NCI-H2029 (cell line): ENCODE measurements at places on chromosomes 6 and 20.

- DNase-seq, result no peak
Observed at GRCh38 chr20:37262505-37262904, 891 bp upstream of the GHRH start.

DNA sequence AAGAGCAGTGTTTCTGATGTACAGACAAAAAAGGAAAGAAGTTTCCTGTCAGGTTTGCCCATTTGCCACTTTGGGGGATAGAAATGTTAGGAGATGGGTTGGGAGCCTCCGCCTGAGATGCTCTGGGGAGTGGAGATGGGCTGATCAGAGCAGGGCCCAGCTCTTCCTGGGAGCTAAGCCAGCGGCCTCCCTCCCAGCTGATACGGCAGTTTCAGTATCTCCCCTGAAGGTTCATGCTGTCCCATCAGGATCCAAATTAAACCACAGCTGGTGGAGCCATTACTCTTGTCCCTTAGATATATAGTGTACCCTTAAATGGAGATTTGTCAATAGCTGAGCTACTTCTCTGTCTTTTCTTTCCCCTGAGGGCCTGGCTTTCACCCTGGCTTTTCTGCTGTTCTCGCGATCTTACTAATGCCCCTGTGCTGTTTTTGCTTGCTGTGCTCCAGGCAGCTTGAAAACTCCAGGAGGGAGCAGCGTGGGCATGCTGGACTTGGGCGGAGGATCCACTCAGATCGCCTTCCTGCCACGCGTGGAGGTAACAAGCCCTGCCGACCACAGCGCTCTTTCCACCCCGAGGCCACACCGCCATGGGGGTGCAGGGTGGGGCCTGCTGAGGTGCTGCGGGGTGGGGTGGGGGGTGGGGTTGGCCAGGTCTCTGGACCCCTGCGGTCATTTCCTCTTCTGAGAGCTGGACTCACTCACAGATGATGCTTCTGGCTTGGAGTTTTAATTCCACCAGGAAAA is 20.9 kb downstream of the ENTPD6 start:
- no peak for DNase-seq

DNA sequence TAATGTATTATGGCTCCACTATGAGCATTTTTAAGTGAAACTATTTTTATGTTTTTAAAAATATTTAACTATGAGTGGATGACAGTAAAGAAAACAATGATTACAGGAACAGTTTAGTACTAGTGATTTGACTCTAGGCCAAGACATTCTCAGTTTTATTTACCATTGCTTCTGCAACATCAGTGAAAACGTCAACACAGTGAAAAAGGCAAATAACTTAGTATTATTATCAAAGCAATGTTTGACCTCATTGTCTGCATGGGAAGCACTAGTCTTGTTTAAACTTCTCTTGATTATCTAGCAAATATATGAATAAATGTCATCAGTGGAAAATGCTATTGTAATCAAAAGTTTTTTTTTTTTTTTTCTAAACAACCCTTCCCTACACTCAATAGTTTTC is 165.0 kb downstream of the HTR1B start:
- DNase-seq, result no peak

DNA sequence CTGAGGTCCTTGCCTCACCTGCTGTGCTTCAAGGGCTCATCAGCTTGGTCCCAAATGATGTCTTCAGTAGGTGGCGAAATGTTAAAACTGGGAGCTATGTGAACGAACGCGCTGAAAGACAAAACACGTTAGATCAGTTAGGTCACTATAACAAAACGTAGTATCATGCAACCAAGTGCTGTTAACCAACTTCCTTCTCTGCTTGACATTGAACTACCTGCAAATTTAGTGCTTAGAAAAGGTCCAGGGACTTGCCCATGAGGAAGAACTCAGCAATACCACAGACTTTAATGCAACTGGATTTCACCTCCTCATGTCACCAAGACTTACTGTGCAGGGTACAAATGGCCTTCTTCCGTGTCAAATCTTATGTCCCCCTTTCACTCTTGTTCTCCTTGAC is 24.8 kb downstream of the BACH2 start:
- no peak for DNase-seq

GRCh38 chr6:44698602-44699001 is 311.1 kb downstream of the CDC5L start:
- DNase-seq, result no peak

GRCh38 chr20:51656726-51657260 is 111.4 kb downstream of the ATP9A start:
- DNase-seq, result no peak

DNA sequence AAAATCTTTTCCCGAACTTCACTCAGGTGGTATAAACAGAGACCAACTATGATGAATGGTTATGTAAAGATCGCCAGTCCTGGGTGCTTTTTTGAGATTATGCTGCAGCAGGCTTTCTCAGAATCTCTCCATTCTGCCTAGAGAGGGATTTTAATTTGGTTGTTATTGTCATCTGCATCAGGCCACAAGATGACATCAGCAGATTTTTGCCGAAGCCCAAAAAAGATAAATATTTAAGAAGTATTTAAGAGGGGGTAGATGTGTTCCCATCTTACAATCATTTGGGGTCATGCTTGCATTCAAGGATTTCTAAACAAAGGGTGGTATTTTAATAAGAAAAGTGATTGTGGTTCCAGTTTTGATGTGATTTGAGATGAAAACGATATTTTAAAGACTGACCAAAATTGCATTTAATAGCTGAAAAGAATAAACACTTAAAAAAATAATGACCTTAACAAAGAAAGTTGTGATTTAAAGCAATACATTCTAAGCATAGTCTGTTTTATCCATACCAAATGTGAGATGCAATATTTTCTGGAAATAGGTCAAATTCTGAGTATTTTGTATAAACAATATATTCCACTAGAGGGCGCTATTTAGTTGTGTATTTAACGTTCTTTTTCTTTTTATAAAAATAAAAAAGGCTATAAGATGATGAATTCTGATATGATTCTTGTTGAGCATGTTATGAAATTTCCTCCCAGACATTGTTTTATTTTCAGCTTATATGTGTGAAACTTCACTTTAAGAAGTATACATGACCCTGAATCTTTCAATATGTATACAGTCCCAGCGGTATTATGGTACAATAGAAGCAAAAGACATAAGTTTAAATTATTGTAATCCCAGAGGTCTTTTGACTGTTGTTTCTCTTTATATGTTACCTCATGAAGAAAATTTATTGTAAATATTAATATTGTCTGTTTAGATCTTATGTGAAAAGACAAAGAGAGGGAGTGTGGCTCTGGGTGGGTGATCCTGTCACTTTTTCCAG is 51.0 kb upstream of the ZFP64 start:
- DNase-seq, result peak; percentile 31

DNA sequence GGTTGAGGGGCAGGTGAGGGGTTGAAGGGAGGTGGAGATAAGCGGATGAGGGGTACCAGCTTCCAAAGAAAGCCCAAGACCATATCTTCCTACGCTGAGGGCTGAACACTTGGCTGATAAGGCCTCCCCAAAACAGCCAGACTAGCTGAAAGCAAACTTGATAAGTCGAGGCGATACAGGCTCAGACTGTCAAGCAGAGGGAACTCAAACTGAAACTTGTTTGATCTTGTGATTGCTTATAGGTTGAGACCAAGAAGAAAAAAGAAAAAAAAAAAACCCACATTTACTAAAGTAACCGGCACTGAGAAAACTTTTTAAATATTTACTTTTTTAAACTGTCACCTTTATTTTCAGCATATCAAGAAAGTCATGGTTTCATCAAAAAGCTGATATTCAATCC is 73.6 kb downstream of the TRERF1 start:
- DNase-seq, result no peak

- peak; percentile 95 for DNase-seq
Observed at GRCh38 chr6:113564371-113565171, 292.6 kb upstream of the MARCKS start.

DNA sequence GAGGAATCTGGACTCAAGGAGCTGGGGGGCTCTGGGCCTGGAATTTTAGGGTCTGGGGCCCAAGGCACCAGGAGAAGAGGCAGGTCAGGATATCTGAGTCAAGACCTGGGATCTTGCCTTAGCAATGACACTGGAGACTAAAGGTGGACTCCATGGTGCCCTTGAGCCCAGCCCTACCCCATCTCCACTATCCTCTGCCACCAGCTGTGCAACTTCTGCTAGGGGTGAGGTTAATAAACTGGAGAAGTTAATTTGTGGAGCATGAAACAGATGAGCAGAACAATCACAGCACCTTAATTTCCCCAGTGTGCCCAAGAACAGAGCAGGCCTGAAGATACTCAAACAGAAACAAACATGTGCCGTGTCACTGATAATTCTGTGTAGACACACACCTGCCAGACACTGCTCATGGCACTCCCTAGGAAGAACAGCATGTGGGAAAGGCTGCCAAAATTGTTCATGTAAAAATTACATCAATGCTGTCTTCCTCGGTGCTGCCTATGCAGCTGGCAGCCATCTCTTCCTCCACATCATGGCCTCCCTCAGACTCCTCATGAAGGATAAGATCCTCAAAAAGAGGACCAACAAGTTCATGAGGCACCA is 3.2 kb downstream of the HLA-DPB1 start:
- no peak for DNase-seq

DNA sequence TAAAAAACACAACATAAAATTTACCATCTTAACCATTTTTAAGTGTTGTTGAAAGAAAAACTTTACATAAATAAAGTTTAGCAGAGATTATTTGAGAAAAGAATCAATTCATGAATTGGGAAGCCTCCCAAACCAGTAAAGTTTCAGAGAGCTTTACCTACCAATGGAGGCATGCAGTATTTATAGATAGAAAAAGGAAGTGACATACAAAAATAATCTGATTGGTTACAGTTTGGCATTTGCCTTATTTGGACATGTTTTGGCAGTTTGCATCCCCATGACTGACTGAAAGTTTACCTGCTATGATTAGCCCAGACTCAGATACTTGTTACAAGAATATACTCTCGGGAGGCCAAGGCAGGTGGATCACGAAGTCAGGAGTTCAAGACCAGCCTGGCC is 3.7 kb upstream of the CMTR1 start:
- DNase-seq, result no peak

DNA sequence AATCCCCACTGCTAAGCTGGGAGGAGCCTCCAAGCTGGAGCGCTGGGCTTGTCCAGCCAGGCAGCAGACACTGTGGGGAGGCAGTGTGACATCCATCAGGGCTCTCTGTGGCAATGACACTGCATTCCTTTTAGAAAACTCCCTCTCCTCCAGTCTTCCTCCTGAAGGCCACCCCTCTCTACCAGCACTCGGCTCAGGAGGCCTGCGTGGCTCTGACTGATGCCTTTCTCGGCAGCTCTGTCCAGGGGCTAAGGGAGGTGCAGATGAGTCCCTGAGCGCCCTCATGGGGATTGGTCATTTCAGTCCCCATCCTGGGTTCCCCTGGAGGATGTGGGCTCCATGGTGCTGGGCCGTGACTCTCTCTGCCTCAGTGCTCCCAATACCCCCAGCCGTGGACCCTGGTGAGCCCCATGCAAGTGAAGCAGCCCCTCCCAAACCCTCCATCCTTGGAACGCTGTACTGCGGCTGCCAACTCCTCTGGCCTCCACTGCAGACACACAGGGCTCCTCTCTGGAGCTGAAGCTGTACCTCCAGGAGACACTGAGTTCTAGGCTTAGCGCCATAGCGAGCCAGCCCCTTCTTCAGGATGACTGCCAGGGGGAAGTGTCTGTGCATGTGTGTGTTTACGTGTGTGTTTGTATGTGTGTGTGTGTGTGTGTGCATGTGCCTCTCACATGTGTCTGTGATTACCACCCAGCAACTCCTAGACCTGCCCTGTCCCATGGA is 209.6 kb downstream of the ERMARD start:
- no peak for DNase-seq

- DNase-seq, result no peak
Observed at GRCh38 chr20:23245553-23246181, 104.9 kb upstream of the NXT1 start.

- DNase-seq, result no peak
Observed at GRCh38 chr20:23368316-23369071, 6.5 kb downstream of the GZF1 start.

- DNase-seq, result no peak
Observed at GRCh38 chr6:134098276-134098675, 45.9 kb upstream of the SLC2A12 start.
